Midbrain (tissue), 1 donor: ENCODE measurements at places on chromosomes 13 and 19.

GRCh38 chr13:31009166-31009565 lies 76.7 kb downstream of the TEX26 start:
- DNase-seq, result no peak

DNA sequence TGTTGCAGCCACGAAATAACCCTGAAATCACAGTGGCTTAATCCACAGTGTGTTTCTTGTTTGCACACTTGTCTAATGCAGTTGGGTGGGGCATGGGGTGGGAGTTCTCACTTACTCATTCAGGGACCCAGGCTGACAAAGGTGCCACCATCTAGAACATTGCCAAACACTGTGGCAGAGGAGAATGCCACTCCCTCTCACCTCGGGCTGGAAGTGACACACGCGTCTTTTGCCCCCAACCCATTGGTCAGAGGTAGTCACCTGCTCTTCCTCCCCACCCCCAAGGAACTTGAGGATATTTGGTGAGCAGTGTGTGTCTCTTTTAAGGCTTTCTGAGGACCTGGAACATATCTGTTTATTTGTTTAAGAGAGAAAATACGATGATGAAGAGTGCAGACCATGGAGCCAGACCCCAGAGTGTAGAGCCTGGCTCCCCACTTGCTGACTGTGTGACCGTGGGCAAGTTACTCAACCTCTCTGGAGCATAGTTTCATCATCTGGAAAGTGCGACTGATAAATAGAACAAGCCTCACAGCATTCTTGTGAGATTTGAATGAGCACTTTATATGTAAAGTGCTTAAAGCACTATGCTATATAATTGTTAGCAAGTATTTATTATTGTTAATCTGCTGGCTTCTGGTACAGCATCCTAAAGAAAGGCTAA lies 17.4 kb downstream of the GPR183 start:
- no peak for DNase-seq

DNA sequence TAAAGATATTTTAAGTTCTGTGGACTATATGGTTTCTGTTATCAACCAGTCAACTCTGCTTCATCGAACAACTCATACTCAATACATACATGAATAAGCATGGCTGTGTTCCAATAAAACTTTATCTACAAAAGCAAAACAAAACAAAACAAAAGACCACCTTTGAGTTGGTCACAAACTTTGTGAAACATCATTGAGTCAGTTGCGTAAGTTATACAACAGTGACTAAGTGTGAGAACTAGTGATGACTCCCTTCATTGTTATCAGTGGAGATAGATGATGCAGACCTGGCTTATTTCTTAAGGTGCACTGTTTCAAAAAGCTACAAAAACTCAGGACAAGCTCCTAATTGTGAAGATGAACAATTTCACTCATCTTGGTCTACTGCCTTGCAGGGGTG lies 14.5 kb upstream of the KLK4 start:
- no peak for DNase-seq

DNA sequence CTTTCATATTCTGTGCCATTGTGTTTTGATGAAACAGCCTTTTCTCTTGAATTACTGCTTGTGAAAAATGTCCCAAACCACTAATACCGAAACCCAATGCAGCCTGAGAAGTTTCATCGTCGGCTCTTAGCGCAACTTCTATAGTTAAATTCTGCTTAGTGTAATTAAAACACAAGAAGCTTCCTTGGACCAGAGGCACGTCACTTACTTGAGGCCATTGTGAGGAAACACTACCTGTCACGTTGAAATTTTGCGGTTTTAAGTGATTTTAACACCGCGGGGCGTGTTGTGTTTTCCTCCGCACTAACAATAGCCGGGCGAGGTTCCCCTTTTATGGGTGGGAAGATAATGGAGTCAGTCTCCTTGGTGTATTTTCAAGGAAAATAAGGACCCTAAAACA lies 70.9 kb downstream of the GGACT start:
- DNase-seq, result no peak

GRCh38 chr13:49246850-49247642 lies 679 bp upstream of the CDADC1 start:
- DNase-seq, result peak; percentile 25

GRCh38 chr13:21079761-21080592 lies 18.6 kb upstream of the LATS2 start:
- DNase-seq, result no peak

- DNase-seq, result no peak
These were observed 761.5 kb downstream of the EFNB2 start for GRCh38 chr13:105773863-105774538.

DNA sequence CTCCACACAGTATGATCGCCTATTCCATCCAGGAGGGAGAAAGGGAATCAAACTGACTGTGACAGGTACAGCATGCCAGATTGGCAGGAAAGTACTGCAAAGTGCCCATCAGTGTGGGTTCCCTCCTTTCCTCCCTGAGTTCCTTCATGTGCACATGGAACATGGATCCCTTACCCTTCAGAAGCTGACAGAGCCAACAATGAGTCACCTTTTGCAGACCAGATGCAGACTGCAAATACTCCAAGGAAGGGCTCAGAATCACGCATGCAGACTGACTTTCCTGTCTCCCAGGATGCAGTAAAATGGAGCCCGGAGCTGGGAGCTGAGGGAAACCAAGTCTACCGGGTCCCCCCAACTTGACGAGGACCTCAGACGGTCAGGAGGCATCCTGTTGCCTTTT lies 41.8 kb downstream of the SACS start:
- DNase-seq, result no peak

GRCh38 chr19:42465827-42466280 lies 23.1 kb upstream of the CXCL17 start:
- no peak for DNase-seq

DNA sequence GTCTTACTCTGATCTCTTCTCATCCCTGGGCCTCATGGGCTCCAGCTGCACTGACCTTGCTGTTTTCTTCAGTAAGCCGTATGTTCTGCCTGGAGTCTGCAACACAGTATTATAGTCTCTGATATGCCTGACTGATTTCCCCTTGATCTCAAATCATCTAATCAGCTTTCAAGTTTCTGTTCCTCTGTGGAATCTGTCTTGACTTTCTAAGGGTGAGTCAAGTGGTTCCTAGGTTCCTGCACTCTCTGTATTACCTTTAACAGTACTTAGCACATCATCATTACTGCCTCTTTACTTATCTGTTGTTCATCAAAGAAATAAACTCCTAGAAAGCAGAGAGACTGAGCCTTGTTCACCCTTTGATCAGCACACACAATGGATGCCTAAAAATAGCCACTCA lies 350.7 kb downstream of the LMO7 start:
- DNase-seq, result no peak

GRCh38 chr19:4172861-4173473 lies 9.4 kb downstream of the SIRT6 start:
- DNase-seq, result peak; percentile 7

- no peak for DNase-seq
These were observed 15.3 kb upstream of the ADPRHL1 start for GRCh38 chr13:113468472-113469201.

GRCh38 chr19:11737964-11738745 lies 591 bp downstream of the ZNF823 start:
- peak; percentile 44 for DNase-seq

DNA sequence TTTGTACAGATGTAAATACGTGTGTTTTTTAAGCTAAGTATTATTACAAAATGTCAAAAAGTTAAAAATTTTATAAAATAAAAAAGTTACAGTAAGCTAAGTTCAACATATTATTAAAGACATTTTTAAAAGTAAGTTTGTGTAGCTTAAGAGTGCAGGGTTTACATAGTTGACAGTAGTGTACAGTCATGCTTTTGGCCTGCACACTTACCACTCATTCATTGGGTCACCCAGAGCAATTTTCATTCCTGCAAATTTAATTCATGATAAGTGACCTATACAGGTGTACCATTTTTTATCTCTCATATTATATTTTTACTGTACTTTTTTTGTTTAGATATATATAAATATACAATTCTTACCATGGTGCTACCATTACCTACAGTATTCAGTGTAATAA lies 769.9 kb upstream of the SLITRK6 start:
- no peak for DNase-seq

- no peak for DNase-seq
These were observed 140.7 kb upstream of the SPRY2 start for GRCh38 chr13:80481588-80481987.

GRCh38 chr13:45545686-45546409 lies 69.7 kb downstream of the ERICH6B start:
- DNase-seq, result no peak

DNA sequence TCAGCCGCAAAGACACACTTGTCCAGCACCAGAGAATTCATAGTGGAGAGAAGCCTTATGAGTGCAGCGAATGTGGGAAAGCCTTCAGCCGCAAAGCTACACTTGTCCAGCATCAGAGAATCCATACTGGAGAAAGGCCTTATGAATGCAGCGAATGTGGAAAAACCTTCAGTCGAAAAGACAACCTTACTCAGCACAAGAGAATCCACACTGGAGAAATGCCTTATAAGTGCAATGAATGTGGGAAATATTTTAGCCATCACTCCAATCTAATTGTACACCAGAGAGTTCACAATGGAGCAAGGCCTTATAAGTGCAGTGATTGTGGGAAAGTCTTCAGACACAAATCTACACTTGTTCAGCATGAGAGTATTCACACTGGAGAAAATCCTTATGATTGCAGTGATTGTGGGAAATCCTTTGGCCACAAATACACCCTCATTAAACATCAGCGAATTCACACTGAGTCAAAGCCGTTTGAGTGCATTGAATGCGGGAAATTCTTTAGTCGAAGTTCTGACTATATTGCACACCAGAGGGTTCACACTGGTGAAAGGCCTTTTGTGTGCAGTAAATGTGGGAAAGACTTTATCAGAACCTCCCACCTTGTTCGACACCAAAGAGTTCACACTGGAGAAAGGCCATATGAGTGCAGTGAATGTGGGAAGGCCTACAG lies 6.8 kb downstream of the ZNF134 start:
- DNase-seq, result no peak

DNA sequence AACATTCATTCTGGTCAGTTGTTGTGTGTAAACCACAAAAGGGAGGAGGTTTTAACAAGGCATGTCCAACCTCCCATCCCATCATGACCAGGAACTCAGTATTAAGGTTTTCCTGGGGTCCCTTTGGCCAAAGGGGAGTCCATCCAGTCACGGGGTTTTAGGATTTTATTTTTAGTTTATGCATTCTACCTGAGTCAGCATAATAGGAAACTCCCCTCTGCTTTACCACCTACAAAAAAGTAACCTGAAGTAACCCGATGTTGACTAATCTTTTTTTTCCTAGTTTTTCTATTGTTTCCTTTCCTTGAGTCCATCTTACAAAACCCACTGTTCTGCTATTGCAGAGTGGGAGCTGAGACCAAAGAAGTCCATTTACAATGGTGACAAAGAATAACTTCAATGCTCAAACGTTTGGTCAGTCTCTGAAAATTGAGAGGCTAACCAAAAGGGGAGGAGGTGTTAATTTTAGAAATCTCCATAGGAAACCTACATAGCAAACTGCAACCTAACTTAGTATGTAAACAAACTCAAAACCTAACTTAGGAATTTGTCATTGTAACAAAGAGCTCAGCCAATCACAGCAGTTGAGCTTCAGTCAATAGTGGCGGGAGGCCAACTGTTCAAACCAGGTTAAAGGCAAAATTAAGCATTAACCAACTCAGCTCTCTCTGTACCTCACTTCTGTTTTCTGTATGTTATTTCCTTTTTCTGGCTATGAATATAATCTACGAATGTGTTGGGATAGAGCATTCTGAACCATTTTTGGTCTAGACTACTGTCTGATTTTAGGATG lies 1954.1 kb downstream of the PCDH9 start:
- no peak for DNase-seq

DNA sequence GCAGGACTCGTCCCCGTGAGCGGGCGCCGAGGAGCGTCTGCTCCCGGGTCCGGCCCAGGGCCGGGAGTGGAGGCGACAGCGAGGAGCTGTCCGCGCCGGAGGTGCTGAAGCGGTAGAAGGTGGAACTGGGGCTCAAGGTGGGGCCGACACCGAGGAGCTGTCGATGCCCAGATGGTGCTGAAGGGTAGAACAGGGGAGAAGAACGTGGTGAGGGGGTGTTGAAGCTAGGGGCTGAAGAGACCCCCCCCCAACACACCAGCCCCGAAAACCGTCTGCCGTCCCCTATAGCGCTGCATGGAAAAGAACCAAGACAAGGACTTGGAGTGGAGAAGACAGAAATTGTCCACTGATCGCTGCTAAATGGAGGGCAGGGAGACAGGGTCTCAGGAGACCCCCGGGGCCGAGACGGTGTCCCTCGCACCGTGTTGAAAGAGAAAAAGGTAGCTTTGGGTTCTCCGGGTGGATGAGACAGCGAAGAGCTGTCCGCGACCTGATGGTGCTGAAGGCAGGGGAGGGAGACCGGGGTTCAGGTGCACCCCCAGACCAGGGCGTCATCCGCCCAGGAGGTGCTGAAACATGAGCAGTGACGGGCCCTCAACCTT lies 7.1 kb upstream of the PDE4C start:
- no peak for DNase-seq

DNA sequence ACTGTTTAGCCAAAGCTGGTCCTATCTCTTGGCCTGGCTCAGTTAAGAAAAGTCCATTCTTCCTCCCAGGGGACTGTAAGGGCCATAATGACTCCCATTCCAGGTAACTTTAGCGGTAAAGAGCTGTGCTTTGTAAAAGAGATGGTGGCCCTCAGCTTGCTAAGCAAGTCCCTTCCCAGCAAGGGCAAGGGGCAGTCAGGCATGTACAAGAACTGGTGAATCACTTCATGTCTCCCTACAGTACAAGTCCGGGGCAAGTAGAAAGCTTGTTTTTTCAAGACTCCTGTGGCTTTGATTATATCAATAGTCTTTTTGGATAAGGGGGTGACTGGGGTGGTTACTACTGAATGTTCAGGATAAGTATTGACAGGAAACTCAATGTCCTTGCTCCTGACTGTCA lies 88.9 kb downstream of the SLC25A15 start:
- no peak for DNase-seq

GRCh38 chr19:18185538-18185937 lies 7.5 kb upstream of the MPV17L2 start:
- no peak for DNase-seq

GRCh38 chr19:50328224-50328872 lies 829 bp downstream of the KCNC3 start:
- DNase-seq, result no peak

- DNase-seq, result no peak
These were observed 16.2 kb upstream of the OBI1 start for GRCh38 chr13:78675112-78675511.

GRCh38 chr19:2488942-2489731 lies 13.2 kb downstream of the GADD45B start:
- peak; percentile 57 for DNase-seq
